Left lung (tissue), 14 donors: ENCODE measurements at places on chromosomes 1 and 21. TPM values are rescaled to one million over a fixed set of nuclear protein-coding genes. Genes with fewer than 3 reads are reported as not detected.
A peak's percentile ranks its signal among the peaks of the same experiment; 100 is the strongest.

IVNS1ABP gene
- 134 TPM for total RNA-seq

SELL gene
- 59.2 TPM for total RNA-seq

FABP3 gene
- total RNA-seq, result 71.0 TPM

LMX1A gene
- not detected for total RNA-seq

SAMD11 gene
- total RNA-seq, result 49.7 TPM

LRRN2 gene
- 2.5 TPM for total RNA-seq

ELF3 gene
- total RNA-seq, result 77.6 TPM

TMEM269 gene
- total RNA-seq, result not detected

FAM20B gene
- 36.4 TPM for total RNA-seq

SPRR2B gene
- total RNA-seq, result not detected

KCND3 gene
- 10.2 TPM for total RNA-seq

VANGL1 gene
- total RNA-seq, result 16.6 TPM

LORICRIN gene
- not detected for total RNA-seq

MORC3 gene
- 37.7 TPM for total RNA-seq

GPA33 gene
- 0.50 TPM for total RNA-seq

SWT1 gene
- total RNA-seq, result 6.5 TPM

DNA sequence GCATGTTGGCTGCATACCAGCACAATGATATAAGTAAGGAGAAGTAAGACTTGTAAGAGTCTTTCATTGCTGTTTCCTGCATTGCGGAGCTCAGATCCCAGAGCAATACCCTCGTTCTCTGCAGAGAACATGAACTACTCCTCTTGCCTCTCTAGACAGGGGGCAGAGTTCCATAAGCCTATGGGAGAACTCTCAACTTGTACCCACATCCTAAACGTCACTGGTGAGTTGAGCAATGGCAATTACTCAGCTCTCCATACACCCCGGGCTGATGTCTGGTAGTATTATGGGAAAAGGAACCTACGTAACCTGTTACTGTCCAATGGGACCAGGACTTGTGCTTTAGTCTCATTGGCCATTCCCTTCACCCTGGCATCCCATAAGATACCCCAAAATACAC lies 27.3 kb upstream of the ZNF496 start:
- DNase-seq, result no peak

DNA sequence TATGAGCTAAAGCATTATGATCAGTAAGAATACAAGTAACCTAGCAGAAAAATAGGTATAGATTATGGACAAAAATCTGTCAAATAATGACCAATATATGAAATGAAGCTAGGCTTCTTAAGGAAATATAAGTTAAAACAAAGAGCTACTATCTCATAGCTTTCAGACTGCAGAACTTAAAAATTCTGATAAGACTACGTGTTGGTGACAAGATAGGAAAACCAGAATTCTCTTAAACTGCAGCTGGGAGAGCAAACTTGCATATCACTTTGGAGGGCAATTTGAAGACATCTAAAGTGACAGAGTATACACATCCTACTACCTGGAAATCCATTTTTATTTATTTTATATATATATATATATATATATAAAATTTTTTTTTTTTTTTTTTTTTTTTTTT lies 65.5 kb downstream of the LTN1 start:
- no peak for DNase-seq

DNA sequence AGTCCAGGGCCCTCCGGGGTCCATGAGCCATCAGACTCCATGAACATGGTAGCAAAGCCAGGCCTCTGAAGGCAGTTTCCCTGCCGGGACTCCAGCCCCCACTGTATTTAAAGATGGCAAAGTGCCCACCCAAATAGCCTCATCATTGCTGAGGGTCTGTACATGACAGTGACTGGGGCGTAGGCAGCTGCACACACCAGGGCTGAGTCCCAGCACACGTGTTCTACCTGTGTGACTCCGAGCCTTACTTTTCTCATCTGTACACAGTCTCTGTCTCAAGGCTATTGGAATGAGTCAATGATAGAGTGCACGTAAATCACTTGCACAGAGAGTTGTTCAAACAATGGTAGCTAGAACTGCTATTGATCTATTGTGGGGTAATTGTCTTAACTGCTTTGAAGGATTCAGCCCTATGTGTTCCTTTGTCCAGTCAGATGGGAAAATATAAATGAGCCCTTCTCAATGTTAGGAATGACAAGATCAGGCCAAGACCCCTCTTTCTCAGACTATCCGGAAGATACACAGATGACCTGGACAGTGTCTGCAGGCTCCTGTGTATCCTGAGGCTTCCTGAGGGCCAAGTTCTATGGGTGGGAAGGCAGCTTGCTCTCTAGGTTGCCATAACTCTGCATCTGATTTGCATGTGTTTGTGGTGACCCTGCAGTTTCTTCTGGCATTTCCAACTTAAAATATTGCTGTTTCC lies 48.9 kb downstream of the RASSF5 start:
- no peak for DNase-seq

DNA sequence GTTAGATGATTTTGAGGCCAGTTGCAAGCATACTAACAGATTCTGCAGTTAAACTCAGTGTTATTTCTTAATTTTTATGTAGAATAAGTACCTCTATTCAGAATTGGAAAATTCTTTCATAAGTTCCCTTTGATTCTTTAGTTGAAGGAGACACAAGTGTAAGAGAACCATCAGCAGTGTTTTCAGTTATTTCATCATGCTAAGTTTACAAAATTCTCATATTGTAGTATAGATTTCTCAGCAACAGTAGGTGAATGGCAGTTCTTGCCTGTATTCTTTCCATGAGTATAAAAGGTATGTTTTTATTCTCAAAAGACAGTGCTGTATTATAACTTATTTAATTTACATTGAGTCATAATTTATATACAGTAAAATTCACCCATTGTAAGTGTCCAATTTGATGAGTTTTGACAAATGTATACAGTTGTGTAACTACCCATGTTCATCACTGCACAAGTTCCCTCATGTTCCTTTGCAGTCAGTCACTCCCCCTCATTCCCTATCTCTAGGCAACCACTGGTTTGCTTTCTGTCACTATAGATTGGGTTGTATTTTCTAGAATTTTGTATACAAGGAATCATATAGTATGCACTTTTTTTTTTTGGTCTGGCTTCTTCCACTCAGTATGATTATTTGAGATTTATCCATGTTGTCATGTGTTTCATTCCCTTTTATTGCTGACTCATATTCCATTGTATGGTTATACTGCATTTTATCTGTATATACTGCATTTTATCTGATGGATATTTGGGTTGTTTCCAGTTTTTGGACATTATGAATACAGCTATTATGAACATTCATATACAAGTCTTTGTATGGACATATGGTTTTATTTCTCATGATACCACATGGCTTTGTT lies 3.9 kb downstream of the RPS6KC1 start:
- DNase-seq, result no peak

GRCh38 chr1:152912900-152913299 lies 4.6 kb downstream of the IVL start:
- DNase-seq, result no peak

DNA sequence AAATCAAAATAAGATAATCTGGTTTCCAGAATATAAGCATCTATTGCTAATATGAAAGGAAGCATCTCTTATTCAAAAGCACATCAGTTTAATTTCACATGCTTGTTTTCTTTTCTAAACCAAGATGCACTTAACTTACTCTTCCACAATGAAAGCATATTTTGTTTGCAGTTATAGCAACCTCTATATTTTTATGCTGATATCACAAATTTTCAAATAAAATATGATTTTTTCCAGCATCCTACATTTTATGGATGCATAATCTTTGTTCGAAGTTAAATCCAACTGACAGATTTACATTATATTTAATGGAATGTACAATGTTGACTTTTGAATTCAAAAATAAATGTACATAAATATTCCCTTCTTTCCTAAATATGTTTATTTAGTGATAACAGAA lies 978.3 kb upstream of the B3GALT2 start:
- DNase-seq, result no peak

DNA sequence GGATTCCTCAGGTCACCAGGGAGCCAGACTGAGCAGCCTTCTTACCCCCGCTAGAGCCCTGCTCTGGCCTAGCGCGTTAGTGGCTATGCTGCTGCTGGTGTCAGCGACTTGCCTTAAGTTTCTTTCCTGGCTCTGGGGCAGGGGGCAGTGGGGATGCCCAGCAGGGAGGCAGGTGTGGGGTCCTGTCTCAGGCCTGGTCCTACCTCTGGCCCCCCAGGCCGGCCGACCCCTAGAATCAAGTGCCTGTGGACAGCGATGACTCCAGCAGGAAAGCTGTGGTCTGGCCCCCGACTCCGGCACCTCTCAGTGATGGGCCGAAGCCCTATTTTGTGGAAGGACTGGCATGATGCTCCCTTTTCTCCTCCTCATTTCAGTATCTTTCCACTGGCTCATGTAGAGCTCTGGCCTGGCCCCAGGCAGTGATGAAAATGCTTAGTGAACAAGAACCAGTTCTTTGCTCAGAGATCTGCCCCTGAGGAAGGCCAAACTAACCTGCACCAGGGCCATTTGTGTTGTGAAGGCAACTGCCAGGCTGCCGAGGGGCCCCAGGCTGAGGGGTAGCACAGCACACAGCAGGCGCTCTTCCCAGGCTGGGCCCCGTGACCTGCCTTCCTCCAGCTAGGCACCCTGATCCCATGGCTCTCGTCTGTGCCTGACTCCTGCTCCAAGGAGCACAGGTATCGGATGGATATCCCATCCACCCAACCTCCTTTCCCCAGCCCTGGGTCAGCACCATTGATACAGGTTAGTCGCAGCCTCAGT lies 23.7 kb downstream of the MRPL37 start:
- DNase-seq, result no peak

GRCh38 chr21:34892209-34892608 lies 156.9 kb downstream of the RUNX1 start:
- no peak for DNase-seq

- DNase-seq, result no peak
These were observed 58.7 kb downstream of the IGSF21 start for GRCh38 chr1:18166341-18166740.

DNA sequence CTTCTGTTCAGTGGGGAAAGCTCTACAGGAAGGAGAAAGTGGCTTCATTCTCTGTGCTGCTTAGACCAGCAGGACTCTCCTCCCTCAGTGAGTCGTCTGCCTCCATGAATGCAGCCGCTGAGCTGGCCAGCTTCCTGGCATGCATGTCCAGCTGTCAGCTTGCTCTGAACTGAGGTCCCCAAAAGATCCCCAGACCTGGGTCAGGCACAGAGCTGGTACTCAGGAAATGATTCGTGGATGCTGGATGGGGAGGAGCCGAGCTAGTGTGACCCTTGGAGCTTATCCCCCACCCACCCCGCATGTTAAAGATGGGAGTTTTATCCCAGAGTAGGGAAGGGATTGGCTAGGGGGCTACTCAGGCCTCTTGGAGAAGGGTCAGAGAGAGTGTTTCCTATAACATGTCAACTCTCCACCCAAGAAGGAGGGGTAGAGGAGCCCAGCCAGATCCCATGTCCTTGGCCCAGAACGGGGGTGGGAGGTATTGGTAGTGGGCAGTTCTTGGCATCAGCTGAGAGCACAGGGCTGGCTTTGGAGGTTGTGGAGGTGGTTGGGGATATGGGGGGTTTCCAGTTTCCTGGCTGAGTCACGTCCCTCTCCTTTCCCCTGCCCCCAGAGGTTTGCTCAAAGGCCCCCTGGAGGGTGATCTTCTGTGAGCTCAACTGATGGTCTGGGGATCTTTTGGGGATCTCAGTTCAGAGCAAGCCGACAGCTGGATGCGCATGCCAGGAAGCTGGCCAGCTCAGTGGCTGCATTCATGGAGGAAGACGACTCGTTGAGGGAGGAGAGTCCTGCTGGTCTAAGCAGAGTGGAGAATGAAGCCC lies 110.1 kb downstream of the FOXD2 start:
- no peak for DNase-seq

DNA sequence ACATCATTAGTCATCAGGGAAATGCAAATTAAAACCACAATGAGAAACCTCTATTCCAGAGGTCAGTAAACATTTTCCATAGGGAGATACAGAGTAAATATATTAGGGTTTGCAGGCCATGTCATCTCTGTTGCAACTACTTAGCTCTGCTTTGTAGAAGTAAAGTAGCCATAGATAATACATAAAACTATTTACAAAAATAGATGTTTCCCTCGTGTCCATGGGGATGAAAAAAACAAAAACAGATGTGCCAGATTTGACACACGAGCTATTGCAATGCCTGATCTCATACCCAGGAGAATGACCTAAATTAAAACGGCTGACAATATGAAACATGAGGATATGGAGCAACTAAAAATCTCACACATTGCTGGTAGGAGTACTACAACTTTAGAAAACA lies 17.3 kb downstream of the LTN1 start:
- no peak for DNase-seq

GRCh38 chr1:164787834-164788231 lies 228.8 kb downstream of the PBX1 start:
- DNase-seq, result no peak

DNA sequence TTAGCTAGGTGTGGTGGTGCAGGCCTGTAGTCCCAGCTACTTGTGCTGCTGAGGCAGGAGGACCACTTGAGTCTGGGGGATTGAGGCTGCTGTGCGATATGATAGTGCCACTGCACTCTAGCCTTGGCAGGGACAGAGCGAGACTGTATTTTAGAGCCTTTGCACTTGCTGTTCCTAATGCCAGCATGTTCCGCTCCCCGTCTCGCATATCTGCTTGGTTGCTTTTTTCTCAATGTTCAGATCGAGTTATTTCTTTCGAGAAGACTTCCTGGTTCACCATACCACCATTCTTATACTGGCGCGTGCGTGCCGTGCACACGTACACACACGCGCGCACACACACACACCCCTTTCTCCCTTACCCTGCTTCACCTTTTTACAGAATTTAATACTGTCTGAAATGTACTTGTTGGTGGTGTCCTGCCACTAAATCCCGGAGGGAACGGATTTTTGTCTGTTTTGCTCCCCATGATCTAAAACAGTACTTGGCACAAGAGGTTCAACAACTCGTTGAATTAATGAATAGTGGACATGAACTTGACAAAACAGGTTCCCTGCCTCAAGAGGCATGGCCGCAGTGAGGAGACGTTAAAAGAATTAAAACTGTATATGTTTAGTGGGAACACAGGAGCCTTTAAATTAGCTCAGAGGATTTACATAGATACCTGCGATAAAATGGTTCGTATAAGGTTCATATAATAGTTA lies 1.1 kb upstream of the RPRD2 start:
- peak; percentile 18 for DNase-seq
